ENCODE measurements at places on chromosomes 16 and 17.

- DNase-seq: no peak
Measured at GRCh38 chr16:81517629-81518438, 73.2 kb downstream of the CMIP start.

DNA sequence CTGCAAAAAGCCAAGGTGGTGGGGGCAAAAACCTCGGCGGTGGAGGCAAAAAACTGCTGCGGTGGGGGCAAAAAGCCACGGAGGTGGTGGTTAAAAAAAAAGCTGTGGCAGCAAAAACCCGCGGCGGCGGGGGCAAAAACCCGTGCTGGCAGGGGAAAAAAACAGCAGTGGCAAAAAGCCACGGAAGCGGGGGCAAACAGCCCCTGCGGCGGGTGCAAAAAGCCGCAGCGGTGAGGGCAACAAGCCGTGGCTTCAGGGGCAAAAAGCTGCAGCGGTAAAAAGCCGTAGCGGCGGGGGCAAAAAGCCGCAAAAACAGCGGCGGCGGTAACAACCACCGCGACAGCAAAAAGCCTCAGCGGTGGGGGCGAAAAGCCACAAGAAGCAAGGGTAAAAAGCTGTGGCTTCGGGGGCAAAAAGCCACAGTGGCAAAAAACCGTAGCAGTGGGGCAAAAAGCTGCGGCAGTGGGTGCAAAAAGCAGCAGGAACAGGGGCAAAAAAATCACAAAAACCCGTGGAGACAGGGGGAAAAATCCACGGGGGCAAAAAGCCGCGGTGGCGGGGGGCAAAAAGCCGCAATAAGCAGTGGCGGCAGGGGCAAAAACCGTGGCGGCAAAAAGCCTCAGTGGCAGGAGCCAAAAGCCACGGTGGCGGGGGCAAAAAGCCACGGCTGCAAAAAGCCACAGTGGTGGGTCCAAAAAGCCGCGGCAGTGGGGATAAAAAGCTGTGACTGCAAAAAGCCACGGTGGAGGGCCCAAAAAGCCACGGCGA, 193.7 kb downstream of the SHCBP1 start:
- DNase-seq: no peak

DNA sequence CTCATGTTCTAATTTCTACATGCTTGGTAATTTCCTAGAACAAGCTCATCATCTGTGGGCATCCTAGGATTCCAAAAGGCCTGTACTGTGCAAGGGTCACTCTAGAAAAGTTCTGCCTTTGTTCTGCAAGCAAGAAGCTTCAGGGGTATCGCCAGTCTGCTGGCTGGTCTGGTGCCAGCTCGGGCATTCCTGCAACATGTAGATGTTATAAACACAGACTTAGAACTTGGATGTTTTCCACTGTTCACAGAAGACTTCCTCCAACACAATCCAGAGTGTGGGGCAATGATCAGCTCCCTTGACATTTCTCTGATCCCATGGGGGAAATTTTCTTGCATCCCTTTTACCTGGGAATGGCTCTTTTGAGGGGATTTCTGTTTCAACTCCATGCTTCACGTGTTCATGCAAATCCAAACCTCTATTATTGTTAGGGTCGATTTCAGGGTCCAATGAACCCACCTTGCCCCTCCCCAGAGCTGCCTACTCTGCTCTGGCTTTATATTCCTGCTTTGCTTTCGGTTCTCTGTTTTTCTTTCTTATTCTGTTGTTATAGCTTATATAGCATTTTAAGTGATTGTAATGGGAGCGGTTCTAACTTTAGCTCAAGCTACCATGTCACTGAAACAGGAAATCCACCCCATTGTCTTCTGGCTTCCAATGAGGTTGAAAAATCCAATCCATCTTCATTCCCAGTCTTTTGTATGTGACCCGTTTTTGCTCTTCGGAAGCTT, 25.3 kb downstream of the UBE2O start:
- DNase-seq: no peak

GRCh38 chr17:10151667-10152496, 46.5 kb downstream of the GAS7 start:
- no peak for DNase-seq

DNA sequence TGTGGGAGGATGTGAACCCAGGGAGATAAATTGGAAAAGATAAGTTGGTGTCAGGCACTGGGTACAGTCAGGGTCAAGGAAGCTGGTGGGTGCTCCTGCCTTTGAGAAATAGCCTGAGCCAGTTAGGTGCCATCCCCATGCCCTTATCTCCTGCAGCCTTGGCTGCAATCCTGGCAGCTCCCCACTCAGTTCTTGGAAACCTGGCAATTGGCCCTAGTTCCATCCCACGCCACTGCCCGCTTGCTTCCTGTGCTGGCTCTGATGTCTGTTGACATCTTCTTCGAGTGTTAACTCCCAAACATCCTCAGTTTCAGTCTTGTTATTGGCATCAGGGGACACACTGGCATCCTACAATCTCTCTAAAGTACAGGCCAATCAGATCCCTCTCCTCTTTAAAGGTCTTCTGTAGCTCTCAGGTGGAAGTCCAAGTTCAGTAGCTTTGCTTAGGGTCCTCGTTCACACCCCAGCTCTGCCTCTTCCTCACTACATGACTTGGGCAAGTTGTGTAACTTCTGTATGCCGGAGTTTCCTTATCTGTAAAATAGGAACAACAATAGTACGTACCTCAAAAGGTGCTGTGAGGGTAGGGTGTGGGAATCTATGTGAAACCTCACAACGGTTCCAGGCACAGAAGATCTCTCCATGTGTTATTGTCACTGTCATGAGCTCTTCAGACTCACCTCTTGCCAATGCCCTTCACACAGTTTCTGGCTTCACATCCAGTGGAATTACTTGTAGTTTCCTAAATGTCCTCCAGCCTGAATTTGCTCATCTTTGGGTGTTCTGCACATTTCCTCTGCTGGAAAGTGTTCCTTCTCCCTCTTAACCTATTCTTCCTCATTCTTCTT, 13.5 kb upstream of the PRKAR1A start:
- DNase-seq: no peak

- DNase-seq: no peak
Measured at GRCh38 chr17:65228287-65228686, 91.1 kb downstream of the RGS9 start.

DNA sequence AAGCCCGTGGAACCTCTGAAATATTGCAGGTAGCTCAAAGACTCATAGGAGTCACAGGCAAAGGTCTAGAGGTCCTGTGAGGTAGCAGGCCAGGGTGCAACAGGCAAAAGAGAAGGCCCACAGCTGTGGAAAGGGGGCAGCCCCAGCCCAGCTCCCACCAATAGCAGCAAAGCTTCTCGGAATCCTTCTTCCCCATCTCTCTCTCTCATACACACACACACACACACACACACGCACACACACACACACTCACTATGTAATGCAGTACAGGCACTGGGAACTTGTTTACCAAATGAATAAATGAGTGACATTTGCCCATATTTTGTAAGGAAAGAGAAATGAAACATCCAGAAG, 16.8 kb upstream of the SUPT4H1 start:
- no peak for DNase-seq

DNA sequence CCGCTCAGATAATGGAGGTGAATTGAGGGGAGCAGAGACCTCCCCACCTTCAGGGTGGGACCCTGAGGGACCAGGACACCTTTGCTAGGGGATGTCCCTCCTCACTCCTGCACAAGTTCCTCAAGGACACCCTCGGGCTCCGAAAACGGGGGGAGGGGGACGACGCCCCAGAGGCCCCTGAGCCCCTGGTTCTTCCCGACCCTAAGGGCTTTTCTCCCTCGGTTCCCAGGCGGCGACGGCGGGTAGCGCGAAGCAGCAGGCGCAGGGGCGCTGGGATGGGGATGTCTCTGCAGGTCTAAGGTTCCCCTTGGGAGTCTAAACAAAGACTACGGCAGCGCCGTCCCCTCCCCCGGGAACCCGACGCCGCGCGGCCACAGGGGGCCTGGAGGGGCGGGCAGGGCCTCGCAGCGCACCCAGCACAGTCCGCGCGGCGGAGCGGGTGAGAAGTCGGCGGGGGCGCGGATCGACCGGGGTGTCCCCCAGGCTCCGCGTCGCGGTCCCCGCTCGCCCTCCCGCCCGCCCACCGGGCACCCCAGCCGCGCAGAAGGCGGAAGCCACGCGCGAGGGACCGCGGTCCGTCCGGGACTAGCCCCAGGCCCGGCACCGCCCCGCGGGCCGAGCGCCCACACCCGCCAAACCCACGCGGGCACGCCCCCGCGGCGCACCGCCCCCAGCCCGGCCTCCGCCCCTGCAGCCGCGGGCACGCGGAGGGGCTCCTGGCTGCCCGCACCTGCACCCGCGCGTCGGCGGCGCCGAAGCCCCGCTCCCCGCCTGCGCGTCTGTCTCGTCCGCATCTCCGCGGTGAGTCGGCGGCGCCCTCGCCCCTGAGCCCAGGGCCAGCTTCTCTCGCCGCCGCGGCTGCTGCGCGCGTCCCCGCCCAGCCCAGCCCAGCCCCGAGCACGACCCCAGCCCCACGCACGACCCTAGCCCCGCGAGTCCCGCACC, 36.7 kb upstream of the NDRG4 start:
- no peak for DNase-seq

DNA sequence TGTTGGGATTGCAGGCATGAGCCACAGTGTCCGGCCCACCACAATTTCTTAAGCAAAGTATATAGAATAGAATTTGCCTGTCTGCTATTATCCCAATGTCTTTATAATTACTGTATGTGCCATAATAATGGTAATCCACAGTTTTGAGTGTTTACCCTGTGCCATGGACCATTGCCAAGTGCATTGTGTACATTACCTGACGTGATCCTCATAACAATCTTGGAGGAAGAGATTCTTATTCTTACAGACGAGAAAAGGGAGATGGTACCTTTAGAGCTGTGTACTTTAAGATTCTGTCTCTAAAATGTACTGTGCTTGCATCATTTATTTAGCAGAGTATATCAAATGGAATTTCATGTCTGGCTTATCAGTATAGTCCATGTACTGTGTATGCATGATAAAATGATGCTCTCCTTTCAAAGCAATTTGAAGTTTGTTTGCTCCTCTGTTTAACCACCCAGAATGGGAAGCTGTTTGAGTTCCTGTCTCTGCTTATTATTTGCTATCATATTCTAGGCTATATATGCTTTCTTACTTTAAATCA, 13.8 kb upstream of the CDR2 start:
- no peak for DNase-seq

Measured in activated B cell treated with CpG ODN at 0.5 μM for 24 hours (primary cell).